PC-9 (cell line): ENCODE measurements at places on chromosomes 6 and 20.

DNA sequence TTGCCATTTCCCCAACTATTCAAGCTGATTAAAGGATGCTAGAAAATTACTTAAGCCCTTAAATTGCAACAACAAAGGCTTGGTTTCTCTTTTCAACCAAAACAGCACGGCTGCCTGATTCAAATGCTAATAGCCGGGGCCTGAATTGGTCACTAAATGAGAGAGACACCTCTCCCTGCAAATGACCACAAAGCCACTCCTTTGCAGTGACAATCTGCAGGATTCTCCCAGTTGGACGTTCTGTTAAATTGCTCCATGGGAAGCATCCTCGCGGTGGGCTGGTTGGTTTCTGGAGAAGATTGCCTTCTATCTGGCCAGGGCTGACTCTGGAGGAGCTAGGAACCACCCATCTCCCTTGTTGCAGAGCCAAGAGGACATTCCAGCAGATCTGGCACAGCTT lies 29.7 kb upstream of the TBXT start:
- DNase-seq, result no peak

- DNase-seq, result no peak
Observed at GRCh38 chr6:68240726-68241125, 394.4 kb upstream of the ADGRB3 start.

- DNase-seq, result no peak
Observed at GRCh38 chr6:108944707-108945680, 96.8 kb downstream of the ARMC2 start.

- no peak for DNase-seq
Observed at GRCh38 chr6:159931112-159931511, 37.8 kb upstream of the IGF2R start.

DNA sequence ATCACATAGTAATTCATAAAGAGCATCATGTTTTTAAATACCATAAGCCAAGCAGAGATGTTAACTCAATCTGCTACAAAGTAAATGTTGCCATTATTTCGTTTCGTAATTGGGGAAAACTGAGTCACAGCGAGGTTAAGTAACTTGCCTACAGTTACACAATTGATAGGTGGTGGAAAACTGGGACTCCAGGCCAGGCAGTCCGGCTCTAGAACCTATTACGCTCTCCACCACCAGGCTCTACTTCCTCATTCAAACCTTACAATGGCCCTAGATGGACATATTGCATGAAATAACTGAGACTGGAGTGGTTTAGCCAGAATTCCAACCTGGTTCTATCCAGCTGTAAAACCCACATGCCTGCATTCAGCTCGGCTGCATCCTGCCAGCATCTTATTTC lies 58.2 kb downstream of the LINC00237 start:
- DNase-seq, result no peak

DNA sequence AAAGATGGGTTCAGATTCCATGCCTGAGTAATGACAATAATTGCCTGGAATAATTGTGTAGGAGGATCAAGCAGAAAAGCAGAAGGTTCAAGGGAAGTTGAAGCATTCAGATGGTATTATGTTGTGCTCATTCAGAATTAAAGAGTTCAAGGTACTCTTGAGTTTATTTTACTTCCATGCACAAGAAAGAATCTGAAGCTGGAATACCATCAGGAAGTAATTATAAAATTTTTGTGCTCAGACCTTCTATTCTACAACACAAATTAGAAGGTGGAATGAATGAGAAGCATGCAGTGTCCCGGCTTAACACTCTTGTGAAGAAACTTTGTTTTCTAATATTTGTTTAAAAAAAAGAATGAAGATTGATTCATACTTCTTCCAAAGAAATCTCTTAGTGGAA lies 139.4 kb upstream of the ENPP5 start:
- no peak for DNase-seq

DNA sequence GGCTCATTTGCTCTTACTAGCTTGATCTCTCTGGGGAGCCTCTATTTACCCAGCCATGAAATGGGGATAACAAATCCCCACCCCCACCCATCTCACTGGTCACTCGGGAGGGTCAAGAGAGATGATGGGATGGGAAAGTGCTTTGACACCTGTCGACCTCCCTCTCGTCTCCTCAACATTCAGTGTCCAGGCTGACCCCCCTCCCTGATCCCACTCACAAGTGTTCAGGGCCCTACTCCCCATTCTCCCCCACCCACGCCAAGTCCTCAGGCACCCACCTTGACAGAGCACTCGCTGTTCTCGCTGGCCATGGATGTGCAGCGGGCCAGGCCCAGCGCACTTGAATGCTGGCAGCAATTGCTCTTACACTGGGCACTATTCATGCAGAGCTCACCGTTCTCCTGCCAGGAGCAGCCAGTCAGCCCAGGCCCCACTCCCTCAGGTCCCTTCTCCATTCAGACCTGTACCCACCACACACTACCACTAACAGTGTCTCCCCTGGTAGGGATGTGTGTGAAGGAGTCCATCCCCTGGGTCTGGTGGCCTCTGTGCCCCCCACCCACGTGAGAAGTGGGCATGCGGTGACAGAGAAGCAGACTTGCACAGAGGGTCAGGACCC lies 1.6 kb downstream of the CLPS start:
- DNase-seq, result no peak

- no peak for DNase-seq
Observed at GRCh38 chr6:3226481-3227362, 731 bp downstream of the TUBB2B start.

- DNase-seq, result no peak
Observed at GRCh38 chr6:31969712-31970603, 2.0 kb downstream of the DXO start.

- no peak for DNase-seq
Observed at GRCh38 chr20:7579888-7580287, 360.4 kb downstream of the HAO1 start.

DNA sequence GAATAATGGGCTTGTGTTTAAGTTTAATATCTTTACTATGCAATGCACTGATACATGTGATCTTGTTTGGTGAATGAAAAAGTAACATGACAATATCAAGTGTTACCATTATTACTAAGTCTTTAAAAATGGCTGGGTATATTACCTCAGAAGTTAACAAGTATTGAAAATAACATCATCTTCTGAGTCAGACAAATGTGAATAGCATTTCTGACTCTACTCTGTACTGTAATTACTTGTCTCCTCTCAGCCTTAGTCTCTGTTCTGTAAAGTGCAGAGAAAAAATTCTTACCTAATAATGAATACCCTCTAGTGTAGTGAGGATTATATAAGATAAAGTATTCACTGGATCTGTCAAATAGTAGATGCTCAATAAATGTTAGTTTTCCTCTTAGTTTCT lies 47.0 kb upstream of the GCLC start:
- DNase-seq, result no peak

DNA sequence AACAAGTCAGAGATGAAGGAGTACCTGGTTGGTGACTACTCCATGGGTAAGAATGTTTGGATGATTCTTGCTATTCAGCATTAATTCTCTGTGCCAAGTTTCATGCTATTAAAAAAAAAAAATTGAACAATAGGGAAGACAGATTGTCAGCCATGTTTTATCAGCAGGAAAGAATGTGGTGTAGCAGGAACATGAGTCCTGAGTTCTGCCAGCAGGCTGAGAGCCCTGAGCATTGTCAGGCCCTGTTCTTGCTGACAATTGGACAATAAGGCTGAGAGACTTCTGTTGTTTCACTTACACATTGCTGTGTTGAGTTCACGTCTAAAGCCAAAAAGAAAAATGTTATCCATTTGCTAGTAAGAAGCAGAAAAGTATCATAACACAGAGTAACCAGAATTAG lies 70.4 kb upstream of the SMIM28 start:
- peak; percentile 35 for DNase-seq

DNA sequence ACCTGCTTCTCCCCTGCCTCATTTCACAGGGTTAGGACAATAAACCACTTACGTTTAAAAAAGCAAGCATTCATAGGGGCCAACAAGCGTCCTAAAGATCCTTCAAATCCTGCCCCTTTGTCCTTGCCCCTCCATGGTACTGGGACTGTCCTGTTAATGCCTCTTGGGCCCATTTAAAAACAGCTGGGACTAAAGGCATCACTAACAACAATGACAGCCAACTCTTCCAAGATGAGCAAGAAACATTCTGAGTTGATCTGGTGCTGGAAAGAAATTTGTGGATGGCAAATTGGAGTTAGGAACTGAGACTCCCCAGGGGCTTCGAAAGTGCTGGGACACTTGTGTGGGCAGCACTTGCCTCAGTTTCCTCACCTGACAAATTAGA lies 93.4 kb downstream of the ZMYND8 start:
- no peak for DNase-seq

DNA sequence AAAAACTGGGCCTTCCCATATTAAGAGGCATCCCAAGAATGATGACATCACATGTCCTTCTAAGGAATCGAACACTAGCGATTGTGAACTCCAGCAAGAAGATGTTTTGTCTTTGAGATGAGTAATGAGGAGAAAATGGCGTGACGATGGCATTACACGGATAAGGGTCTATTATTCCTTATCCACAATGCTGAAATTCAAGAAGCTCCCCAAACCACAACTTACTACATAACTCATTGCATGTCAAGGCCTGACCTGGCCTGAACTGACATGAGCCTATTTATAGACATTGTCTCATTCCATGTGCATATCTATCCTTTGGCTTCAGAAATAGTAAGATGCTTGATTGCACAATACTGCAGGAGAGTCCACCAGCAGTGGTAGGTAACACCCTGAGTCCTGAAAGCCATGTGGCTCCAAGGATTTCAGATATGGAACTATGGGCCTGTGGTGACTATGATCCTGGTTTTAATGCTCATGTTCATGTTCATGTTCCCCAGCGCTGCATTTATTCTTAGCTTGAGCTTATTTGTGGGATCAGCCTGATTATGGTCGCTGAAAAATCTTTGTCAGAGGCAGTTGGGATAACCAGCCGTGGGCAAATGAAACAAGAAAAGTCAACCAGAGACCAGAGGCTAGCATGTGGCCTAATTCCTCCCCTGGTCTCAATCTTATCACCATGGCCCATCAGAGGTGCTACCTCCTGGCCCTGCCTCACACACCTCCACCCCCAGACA lies 183.2 kb upstream of the JARID2 start:
- DNase-seq, result peak; percentile 86

DNA sequence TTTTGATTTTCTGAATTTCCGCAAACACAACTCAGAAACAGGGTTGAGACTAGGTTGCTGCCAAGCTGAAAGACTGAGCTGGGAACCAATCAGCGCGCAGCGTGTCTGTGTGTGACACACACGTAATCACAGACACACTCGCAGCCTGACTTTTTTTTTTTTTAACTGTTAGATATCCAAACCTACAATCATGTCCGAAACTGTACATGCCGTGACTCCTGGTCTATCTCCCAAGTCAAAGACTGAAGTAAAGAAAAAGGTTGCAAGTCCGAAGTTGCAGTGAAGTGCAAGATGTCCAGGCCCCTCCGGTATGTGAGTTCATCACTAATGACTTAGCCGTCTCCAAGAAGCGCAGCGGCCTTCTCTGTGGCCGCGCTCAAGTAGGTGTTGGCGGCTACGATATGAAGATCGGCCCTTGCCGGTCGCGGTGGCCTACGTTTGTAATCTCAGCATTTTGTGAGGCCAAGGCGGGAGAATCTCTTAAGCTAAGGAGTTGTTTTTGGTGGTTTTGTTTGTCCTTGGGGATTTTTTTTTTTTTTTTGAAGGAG lies 108.2 kb downstream of the HFE start:
- DNase-seq, result peak; percentile 66

GRCh38 chr6:34236443-34237315 lies at the start of gene HMGA1:
TSS of gene HMGA1 (plus strand) at chr6:34236873. CDS start at chr6:34240781, 3,908 bp downstream.
- DNase-seq, result peak; percentile 86

DNA sequence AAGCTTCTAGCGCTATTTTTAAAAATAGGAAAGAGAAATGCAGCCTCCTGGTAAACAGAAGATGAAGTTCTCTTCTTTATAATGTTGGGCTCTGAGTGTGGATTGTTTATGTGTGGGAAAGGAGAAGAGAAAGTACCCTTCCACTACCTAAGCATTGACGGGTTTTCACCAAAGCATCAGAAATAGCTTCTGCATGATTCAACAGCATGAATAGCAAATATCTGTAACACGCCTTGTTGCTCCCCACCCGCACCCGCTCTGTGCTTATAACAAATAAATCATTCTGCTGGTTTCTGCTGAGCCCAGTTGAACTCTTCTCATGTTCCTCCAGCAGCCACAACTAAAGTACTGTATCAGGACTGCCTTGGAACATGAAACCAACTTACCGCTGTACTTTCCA lies 20.7 kb downstream of the TXLNB start:
- peak; percentile 6 for DNase-seq

DNA sequence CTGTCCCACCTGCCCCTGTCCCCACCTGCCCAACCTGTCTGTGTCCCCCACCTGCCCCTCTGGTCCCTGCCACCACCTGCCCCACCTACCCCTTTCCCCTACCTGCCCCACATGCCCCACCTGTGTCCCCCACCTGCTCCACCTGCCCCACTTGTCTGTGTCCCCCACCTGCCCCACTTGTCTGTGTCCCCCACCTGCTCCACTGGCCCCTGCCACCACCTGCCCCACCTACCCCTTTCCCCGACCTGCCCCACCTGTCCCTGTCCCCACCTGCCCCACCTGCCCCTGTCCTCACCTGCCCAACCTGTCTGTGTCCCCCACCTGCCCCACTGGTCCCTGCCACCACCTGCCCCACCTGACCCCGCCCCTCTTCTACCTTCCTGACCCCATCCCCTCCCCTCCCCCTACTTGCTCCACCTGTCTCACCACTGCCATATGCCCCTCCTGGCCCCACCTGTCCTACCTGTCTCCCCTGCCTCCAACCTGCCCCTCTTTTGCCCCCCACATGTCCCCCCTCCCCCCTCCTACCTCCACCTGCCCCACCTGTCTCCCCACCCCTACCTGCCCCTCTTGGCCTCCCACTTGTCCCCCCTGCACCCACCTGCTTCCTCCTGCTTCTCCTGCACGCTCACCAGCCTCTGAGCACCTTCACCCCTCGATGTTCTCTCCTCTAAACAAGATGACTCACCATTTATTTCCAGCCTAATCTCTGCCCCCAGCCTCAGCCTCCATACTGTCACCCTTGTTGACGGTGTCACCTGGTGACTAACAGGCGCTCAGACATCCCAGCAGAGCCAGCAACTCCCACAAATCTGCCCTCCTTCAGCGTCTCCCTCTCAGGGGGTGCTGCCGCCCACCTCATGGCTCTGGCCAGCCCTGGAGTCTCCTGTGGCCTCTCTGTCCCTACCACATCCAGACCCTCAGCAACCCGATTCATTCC lies 5.6 kb upstream of the MYT1 start:
- DNase-seq, result no peak

DNA sequence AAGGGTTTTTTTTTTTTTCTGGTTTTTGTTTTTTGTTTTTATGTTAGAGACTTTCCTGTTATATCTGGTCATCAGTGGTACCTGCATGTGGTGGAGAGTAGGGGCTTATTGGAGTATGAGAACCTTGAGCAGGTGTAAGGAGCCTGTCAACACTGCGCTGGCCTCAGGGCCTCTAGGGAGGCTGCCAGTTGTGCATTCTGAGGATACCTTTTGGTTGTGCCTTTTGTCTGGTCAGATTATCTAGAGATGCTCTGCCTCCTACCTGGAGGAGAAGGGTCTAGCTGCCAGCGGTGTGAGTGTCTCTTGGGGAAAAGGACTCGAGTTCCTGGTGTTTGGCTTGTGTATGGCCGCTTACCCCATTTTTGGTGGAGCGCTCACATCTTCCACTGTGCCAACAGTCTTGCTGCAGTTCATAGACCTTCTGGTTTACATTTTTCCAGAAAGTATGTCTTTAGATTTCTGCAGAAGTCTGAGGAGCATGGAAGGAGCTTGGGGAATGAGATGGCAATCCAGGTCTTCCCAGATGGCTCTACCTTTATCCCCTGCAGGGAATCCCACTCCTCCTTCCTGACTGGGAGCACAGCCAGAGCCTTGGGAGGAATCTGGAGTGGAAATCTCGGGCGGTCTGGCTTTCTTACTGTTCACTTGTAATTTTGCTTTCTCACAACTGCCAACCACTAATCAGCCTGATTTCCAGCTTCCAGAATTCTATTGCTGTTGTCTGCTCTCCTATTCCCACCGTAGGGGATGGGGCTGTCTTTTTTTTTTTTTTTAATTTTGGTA lies 49.9 kb downstream of the PTPN1 start:
- no peak for DNase-seq
